ENCODE measurements at places on chromosomes 4 and X.

DNA sequence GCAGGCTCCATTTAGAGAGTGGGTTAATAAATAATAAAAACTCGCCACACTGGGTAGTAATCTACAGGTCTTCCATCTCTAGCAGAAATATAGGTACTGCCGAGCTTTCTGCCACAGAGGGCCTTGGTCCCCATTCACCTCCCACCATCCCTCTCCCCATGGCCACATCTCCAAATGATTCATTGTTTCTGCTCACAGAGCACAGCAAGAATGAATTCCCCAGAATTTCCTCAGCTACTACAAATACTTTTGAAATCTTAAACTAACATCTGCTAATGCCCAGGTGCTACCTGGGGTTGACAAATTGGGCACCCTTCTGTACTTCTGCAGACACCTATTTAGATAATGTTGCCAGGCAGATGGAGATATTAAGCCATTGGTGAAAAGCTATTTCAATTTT is 5.1 kb downstream of the PHEX start:
- no peak for DNase-seq

DNA sequence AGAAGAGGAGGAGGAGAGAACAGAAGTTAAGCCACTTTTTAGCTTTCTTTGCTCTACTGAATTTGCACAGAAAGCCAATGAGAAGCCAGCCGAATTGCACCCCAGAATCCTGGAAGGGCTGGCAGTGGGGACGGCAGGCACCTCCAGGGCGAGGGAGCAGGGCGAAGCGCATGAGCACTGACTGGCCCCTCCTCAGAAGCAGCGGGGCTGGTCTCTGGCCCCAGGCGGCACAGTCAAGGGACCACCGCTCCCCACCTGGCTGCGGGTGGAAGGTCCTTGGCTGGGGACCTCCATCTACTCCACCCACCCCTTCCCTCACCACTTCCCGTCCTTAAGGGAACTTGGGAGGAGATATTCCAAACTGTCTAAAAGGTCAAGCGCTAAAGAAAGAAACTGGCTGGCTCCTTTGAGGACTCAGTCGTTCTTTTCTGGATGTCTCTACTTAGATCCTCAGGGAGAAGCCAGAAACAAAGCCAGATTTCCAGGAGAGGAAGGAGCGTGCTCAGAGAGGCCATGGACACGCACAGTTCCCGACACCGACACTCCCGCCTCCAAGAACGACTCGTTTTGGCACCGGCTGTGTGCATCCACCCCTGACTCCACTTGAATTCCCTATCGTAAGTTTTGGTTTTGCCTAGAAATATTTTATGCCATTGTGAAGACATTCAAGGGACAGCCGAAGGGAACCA is 59.5 kb upstream of the CRMP1 start:
- DNase-seq, result no peak

DNA sequence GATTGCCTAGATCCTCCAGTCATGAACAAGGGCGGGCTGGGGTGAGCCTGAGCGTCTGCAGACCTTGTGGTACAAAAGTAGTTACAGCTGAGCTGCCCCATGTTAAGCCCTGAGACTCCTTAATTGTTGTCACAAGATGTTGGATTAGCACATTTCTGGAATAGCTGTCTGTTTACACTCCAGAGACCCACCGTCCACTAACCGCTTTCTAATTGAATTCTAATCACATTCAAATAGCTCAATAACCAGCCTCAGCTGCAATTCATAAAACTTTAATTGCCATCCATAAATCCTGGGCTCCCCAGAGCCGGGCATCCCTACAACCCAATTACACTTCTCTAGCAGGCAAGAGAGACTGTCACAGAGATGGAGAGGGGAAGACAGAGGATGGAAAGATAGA is 1.6 kb upstream of the GSX2 start:
- no peak for DNase-seq

- DNase-seq, result no peak
Measured at GRCh38 chrX:23900220-23900797, 7.4 kb downstream of the APOO start.

Data from GM12864 (cell line).